Activated T-helper 17 cell treated with anti-CD3 and anti-CD28 coated beads, Interleukin-2, amount 50 U/mL, for 72 hours (primary cell): ENCODE measurements at places on chromosomes 5 and 9. TPM values are rescaled to one million over a fixed set of nuclear protein-coding genes. Genes with fewer than 3 reads are reported as not detected.

GRCh38 chr5:139459451-139459934 is 3.0 kb downstream of the ECSCR start:
- peak; percentile 64 for ATAC-seq

ABCA2 gene
- 43.0 TPM for total RNA-seq

DNA sequence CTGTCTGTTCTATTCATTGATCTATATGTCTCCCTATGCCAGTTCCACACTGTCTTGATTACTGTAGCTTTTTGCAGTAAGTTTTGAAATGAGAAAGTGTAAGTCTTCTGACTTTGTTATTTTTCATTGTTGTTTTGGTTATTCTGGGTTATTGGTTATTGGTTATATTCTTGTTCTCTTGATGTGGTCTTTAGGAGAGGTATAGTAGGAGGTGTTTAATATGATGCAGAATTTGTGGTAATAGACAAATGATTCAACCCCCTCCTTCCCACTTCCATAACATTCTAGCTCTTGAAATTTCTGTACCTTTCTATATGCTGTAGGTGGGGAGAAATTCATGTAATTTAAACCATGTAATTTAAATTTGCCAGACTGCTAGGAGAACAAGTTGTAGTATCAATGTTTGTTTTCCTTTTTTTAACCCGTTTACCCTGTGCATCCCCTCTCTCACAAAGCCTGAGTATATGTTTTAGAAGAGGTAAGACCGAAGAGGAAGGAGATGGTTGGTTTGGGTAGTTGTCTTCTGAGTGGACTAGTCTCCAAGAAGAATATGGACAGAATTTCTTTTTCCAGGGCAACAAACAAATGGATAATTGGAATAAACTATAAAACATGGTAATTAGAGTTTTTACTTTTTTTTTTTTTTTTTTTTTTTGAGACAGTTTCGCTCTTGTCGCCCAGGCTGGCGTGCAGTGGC is 19.2 kb downstream of the ANKHD1 start:
- peak; percentile 93 for ATAC-seq

CDKN2B-AS1 gene
- 0.93 TPM for total RNA-seq

TLE1 gene
- 0.97 TPM for total RNA-seq

FGF18 gene
- total RNA-seq, result 0.19 TPM

WNT8A gene
- total RNA-seq, result not detected

GRCh38 chr9:94799578-94800264 is 73.2 kb downstream of the AOPEP start:
- no peak for ATAC-seq

IFNA13 gene
- total RNA-seq, result not detected
